ENCODE measurements at places on chromosomes 2 and 18.

GRCh38 chr18:79222790-79223189 is 153.6 kb downstream of the ATP9B start:
- DNase-seq: no peak

DNA sequence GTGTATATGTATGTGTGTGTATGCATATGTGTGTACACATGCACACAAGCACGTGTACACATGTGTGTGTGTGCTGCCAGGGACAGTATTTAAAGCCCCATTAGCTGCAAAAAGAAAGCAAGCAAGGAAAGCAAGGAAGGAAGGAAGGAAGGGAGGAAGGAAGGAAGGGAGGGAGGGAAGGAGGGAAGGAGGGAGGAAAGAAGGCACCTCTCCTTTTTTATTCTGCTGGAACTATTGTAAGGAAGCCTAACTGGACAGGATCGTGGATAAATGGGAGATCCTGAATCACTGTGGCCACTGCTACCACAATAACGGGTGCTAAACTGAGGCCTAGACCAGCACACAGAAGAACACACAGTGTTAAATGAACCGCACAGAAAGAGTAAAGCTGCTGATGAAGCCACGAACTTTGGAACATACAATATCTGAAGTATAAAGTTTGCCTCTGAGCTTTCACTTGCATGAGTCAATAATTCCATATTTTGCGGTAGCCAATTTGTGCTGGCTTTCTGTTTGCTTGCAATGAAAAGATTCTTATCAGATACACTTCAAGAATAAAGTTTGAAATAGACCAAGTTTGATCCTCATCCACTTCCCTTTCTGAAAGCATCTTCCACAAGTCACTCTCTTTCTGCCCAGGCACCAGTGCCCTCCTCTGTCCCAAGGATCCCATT is 15.5 kb downstream of the CACNB4 start:
- DNase-seq: no peak

DNA sequence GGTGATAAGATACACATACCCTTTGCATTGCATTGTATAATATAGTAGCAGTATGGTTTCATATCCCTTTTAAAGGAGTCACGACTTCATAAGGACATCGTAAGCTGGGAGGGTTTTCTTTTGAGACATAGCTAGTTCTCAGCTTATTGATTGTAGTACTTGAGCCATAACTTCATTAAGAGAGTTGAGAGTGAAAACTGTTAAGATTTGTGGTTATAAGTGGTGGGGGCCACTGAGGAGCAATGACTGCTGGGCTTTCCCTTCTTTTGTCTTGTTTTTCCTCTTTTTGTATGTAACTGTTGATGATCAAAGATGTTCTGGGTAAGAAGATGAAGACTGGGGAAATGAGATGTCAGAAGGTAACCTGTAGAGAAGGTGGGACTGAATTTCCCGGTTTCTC is 11.0 kb downstream of the EIF5B start:
- no peak for DNase-seq

DNA sequence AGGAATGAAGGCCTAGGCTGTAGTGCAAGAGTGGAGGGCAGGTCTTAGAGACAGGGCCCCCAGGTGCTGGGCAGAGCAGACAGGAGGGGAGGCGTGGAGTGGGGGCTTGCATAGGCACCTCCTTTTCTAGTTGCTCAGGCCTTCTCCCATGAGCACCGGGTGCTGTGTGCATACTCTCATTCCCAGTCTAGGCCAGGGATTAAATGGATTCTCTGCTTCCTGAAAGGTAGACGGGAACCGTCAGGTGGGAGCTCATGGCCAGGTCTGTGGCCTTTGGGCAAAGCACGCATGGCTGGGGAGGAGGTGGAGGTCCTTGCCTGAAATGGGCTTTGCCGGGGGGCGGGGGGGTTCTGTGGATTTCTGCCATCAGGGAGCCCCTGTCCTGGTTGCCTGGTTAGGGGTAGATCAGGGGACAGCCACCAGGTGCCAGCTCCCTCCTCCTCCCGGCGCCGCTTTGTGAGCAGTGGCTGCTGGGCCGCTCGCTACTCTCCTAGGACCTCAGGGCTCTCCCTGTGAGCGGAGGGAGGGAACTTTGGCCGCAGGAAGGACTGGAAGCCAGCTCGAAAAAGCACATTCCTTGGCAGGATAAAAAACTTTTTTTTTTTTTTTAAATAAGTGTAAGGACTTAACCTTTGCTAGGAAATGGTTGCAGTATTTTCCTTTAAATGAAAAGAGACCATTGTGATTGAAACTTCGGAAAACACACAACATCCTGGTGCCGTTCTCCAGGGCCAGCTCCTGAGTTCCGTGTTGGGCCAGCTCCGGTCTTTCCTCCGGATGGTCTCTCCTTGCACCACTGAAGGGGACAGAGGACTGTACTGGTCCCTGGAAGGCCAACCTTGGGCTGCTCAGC is 82.8 kb upstream of the HAAO start:
- no peak for DNase-seq

- DNase-seq: no peak
Measured at GRCh38 chr2:216713691-216714336, 18.5 kb upstream of the IGFBP5 start.

GRCh38 chr2:40178171-40178778 is 273.6 kb downstream of the SLC8A1 start:
- DNase-seq: no peak
